CD8-positive, alpha-beta memory T cell (primary cell): ENCODE measurements at places on chromosomes 6 and 20. TPM values are rescaled to one million over a fixed set of nuclear protein-coding genes. Genes with fewer than 3 reads are reported as not detected.

DNA sequence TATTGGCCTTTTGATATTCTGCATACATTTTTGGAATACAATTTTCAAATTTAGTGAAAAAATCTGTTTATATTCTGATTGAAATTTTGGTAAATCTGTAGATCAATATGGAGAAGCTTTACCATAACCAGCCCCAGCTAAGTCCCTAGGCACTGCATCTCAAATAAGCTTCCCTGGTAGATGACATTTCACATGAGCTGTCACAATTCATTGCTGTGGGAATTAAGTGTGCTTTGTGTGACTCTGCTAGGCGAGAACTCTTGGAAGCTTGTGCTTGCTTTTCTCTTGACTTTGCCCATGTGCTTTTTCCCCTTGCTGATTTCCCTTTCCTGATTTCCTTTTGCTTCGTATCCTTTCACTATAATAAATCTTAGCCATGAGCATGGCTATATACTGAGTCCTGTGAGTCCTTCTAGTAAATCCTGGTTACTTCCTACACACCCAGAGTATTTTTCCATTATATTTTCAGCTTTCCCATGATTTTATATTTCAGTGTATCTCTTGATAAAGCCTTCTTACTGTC, 166.5 kb upstream of the MMS22L start:
- H3K27me3 ChIP-seq: no peaks in the 10 kb centered on the region
- no peaks in the 10 kb centered on the region for H3K36me3 ChIP-seq
- DNase-seq: no peak
- no peak overlapping the region for H3K27ac ChIP-seq
- H3K4me3 ChIP-seq: no peak overlapping the region

The C20orf141 gene
- total RNA-seq: not detected

DNA sequence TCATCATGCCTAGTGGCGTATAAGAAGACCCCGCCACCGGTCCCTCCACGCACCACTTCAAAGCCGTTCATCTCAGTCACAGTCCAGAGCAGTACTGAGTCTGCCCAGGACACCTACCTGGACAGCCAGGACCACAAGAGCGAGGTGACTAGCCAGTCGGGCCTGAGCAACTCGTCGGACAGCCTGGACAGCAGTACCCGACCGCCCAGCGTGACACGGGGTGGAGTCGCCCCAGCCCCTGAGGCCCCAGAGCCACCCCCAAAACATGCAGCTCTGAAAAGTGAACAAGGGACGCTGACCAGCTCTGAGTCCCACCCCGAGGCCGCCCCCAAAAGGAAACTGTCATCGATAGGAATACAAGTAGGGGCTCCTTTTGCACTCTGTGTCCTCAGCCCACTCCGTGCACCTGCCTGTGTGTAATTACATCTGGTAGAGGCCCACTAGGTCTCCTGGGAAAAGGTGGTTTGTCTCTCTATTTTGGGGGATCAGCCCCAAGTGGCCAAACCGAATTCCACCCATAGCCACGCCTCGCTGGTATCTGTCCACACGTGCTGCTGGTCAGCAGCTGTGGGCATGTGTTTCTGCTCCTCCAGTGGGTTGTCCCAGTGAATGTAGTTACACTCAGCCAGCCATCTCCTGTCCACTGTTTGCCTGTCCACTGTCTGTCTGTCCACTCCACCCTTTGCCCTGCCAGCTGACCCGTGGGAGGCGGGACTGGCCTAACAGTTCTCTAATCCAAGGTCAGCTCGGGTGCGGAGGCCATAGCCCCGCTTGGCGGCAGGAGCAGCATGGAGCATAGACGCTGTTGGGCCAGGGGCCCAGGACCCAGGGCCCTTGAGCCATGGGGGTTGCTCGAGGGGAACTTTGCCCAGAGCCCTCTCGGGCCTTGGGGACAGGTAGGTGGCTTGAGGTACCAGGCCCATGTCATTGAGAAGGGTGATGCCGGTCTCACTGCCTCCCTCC, 44.3 kb upstream of the MYL9 start:
- DNase-seq: no peak
- no peak overlapping the region for H3K27ac ChIP-seq
- H3K27me3 ChIP-seq: no peaks in the 10 kb centered on the region
- H3K4me1 ChIP-seq: peaks cover 14% of the 10 kb centered on the region
- H3K4me3 ChIP-seq: no peak overlapping the region
- H3K36me3 ChIP-seq: peaks cover 22% of the 10 kb centered on the region

DNA sequence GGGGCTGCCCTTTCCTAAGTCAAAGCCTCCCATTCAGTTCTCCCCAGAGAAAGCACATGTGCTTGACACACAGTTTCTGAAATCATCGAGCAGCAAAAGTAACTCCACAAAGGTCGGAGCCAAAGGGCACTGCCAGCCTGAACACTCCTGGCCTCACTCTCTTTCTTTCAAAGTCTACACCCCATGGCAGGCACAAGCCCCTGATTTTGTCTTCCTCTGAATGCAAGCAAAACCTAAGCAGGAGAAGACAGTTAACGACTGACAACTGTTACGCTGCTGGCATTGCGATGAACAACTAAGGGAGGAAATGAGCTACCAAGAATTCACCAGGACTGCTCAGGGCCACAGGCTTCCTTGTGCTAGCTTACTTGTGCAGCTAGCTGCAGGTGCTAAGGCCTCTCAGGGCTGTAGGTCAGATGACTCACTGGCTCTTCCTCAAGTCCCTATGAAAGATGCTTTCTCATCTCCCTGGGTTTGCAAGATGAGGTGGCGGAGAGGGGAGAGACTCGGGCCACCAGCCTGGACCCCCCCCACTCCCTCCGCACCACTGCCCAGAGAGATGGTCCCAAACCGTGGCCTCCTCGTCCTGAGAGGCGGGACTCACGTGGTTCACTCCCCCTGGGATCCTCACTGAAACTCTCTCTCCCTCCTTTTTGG, 208.2 kb downstream of the DLL1 start:
- no peaks in the 10 kb centered on the region for H3K27me3 ChIP-seq
- no peak for DNase-seq
- H3K27ac ChIP-seq: no peak overlapping the region
- H3K36me3 ChIP-seq: no peaks in the 10 kb centered on the region

The IGF2R gene
- total RNA-seq: 91.4 TPM
